ENCODE measurements at places on chromosomes 4 and X. TPM values are rescaled to one million over a fixed set of nuclear protein-coding genes. Genes with fewer than 3 reads are reported as not detected.

The TRIM75 gene
- total RNA-seq, result not detected

- no peak for DNase-seq
- H3K27me3 ChIP-seq, result no peaks in the 10 kb centered on the region
- no peaks in the 10 kb centered on the region for H3K4me1 ChIP-seq
- H3K27ac ChIP-seq, result no peak overlapping the region
- no peaks in the 10 kb centered on the region for H3K36me3 ChIP-seq
Observed at GRCh38 chr4:167421201-167421600, 186.9 kb upstream of the SPOCK3 start.

DNA sequence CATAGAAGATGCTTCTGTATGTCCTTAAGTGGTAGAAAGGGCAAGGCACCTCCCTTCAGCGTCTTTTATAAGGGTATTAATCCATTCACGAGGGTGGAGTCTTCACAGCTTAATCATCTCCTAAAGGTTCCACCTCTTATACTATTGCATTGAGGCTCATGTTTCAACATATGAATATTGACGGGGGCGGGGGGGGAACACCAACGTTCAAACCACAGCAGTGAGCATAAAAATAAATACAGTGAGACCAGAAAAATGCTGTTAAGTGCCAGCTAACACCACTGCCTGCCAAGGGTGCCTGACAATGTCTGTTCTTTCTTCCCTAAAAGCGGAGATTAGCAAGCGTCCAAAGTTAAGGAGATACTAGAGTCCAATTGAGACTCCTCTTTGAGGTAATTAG, 323.3 kb downstream of the STK32B start:
- H3K4me1 ChIP-seq, result no peaks in the 10 kb centered on the region
- H3K36me3 ChIP-seq, result no peaks in the 10 kb centered on the region
- no peak overlapping the region for H3K27ac ChIP-seq
- H3K27me3 ChIP-seq, result no peaks in the 10 kb centered on the region
- H3K4me3 ChIP-seq, result no peak overlapping the region

- H3K27me3 ChIP-seq, result no peaks in the 10 kb centered on the region
- no peak overlapping the region for H3K27ac ChIP-seq
- H3K36me3 ChIP-seq, result no peaks in the 10 kb centered on the region
- no peak overlapping the region for H3K4me3 ChIP-seq
Observed at GRCh38 chr4:81723019-81723884, 251.5 kb upstream of the RASGEF1B start.

GRCh38 chrX:51148848-51149247, 183.8 kb upstream of the NUDT10 start:
- no peak for DNase-seq
- H3K27ac ChIP-seq, result no peak overlapping the region
- H3K36me3 ChIP-seq, result no peaks in the 10 kb centered on the region
- H3K27me3 ChIP-seq, result peaks cover 20% of the 10 kb centered on the region
- no peaks in the 10 kb centered on the region for H3K4me1 ChIP-seq
- H3K4me3 ChIP-seq, result no peak overlapping the region

DNA sequence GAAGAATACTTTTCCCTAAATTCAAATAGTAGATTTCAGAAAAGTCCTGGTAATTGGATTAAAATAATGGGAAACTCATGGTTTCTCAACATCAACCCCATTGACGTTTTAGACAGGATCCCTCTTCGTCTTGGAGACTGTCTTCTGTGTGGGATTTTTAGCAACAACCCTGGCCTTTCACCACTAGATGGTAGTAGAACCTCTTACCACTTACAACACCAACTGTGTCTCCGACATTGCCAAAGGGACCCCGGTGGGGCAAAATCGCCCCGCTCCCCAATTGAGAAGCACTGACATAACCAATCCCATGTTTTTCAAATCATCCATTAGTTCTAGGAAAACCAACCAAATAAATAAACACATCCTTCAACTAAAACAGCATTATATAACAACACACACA, 16.9 kb upstream of the ANOS1 start:
- H3K4me3 ChIP-seq, result no peak overlapping the region
- peaks cover 9% of the 10 kb centered on the region for H3K27me3 ChIP-seq
- no peak for DNase-seq

DNA sequence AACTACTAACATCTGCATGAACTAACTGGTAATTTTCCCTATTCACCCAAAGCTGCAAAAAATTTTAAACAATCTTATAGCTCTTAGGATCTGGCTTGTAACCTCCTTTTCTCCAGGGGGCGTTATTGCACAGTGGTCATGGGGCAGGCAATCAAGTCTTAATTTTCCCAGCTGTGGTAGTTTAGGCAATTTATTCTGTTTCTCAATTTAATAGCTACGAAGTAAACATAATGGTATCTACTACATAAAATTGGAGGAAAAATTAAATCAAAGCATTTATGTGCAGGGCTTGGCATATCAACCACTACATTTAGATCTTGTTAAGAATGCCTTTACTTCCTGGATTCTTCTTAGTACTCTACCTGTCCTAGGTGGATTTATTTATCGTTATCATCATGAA, 137.4 kb upstream of the GUCY1A1 start:
- DNase-seq, result no peak
- H3K4me1 ChIP-seq, result peaks cover 6% of the 10 kb centered on the region
- no peaks in the 10 kb centered on the region for H3K27me3 ChIP-seq
- H3K27ac ChIP-seq, result no peak overlapping the region
- no peak overlapping the region for H3K4me3 ChIP-seq
- no peaks in the 10 kb centered on the region for H3K36me3 ChIP-seq

- H3K27me3 ChIP-seq, result no peaks in the 10 kb centered on the region
- H3K4me1 ChIP-seq, result no peaks in the 10 kb centered on the region
- H3K27ac ChIP-seq, result no peak overlapping the region
- H3K4me3 ChIP-seq, result no peak overlapping the region
- no peak for DNase-seq
Observed at GRCh38 chr4:14620567-14621141, 381.6 kb upstream of the CPEB2 start.

The MAMLD1 gene
- 0.91 TPM for total RNA-seq

GRCh38 chr4:6662591-6662990, 22.1 kb downstream of the MRFAP1 start:
- no peak for DNase-seq
- H3K4me1 ChIP-seq, result peaks cover 4% of the 10 kb centered on the region
- H3K27me3 ChIP-seq, result peaks cover 28% of the 10 kb centered on the region
- no peak overlapping the region for H3K4me3 ChIP-seq

DNA sequence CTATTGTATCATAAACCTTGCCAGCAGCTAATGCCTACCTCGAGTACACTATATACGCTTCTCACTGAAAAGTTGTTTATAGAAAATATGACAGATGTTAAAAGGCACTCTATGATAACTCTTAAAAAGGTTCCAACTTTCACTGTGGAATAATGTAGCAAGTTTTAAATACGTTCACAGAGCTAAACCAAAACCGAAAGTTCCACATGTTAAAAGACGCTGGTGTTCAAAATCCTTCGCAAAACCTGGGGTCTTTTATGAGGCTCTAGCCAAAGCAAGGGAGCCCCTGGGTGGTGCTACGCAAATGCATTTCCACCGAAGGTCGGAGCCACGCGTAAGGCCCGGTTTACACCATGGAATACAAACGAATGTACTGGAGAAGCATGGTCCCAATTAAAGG, 103.7 kb upstream of the TENM3 start:
- H3K27me3 ChIP-seq, result peaks cover 79% of the 10 kb centered on the region
- H3K36me3 ChIP-seq, result no peaks in the 10 kb centered on the region
- H3K4me1 ChIP-seq, result peaks cover 14% of the 10 kb centered on the region
- DNase-seq, result no peak
- H3K27ac ChIP-seq, result no peak overlapping the region
- peak overlapping the region; percentile 56 for H3K4me3 ChIP-seq

The ZNF185 gene
- 1.5 TPM for total RNA-seq

DNA sequence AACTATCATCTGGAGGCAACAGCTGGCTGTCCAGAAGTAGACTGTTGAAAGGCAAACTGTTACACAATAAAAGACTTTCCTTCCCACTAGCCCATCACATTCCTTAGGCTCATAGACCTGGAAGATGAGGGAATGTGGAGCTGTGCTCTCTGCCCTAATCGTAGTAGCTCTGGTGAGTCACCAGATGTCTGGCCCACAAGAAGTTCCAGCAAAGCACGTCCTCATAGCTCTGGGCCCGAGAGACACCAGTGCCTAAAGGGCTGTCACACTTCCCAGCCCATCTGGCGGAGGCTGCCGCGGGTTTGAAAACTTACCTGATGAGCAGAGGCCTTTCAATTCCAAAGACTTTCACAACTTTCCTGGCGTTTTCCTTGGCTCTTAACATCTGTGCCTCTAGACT, 81.7 kb upstream of the STOX2 start:
- H3K4me3 ChIP-seq, result no peak overlapping the region
- H3K4me1 ChIP-seq, result peaks cover 3% of the 10 kb centered on the region
- H3K27me3 ChIP-seq, result no peaks in the 10 kb centered on the region
- DNase-seq, result no peak
- H3K36me3 ChIP-seq, result no peaks in the 10 kb centered on the region
- H3K27ac ChIP-seq, result no peak overlapping the region

GRCh38 chr4:100287534-100287933, 97.3 kb upstream of the DDIT4L start:
- H3K4me1 ChIP-seq, result no peaks in the 10 kb centered on the region
- H3K4me3 ChIP-seq, result no peak overlapping the region

GRCh38 chr4:109973529-109973905, 60.8 kb downstream of the EGF start:
- DNase-seq, result no peak
- H3K4me3 ChIP-seq, result no peak overlapping the region
- no peak overlapping the region for H3K27ac ChIP-seq
- H3K27me3 ChIP-seq, result peaks cover 9% of the 10 kb centered on the region
- peaks cover 9% of the 10 kb centered on the region for H3K4me1 ChIP-seq

DNA sequence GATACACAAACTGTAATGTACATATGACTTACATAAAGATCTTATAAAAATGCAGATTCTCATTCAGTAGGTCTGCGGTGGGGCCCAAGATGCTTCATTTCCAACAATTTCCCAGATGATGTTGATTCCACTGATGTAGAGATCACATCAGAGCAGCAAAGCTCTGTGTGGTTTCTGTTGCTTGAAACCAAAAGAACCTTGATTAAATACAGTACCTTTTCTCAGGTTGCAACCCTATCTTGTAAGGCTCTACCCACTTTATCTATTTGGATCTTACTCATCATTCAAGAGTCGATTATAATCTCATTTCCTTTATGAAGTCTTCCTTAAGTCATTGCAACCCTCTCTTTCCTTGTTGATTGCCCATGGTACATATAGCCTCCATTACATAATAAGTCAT, 816.8 kb downstream of the RPA4 start:
- no peak for DNase-seq
- no peaks in the 10 kb centered on the region for H3K4me1 ChIP-seq
- no peak overlapping the region for H3K4me3 ChIP-seq
- H3K27ac ChIP-seq, result no peak overlapping the region

The FAM133A gene
- not detected for total RNA-seq

DNA sequence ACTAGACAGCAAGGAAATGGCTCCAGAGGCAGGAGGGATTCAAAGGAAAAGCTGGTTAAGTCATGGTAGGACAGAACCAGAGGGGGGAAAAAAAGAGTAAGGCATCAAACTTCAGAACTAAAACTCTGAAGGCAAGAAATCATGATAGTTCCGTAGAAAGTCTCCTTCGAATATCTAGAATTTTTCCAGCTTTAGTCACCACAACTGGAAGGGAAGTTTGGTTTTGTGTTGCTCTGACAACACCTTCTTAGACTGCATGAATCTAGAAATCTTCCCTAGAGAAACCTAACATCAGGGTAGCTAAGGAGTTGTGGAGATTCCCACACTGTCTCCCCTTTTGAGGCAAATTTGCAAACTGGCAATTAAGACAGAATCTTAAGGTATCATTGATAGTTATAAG, 33.7 kb downstream of the AMMECR1 start:
- peaks cover 13% of the 10 kb centered on the region for H3K4me1 ChIP-seq
- H3K27ac ChIP-seq, result no peak overlapping the region
- H3K36me3 ChIP-seq, result peaks cover 26% of the 10 kb centered on the region

DNA sequence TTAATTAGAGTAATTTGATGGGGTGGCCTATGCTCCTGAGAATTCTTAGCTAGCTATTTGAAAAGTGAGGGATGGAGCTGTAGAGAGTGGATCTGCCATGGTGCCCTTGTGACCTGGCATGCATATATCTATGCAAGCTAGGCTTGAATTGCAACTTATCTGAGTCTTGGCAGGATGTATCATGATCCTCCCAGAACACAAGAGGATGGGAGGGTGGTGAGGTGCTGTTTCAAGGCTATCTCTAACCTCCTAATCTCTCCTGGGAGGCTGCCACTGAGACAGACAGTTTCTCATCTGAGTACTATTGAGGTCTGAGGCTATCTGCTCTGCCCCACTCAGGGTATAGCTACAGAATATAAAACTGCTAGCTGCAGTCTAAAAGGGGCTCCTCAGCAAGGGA, 56.6 kb downstream of the BRCC3 start:
- H3K4me1 ChIP-seq, result no peaks in the 10 kb centered on the region
- no peak overlapping the region for H3K27ac ChIP-seq
- DNase-seq, result no peak
- no peaks in the 10 kb centered on the region for H3K27me3 ChIP-seq
- no peak overlapping the region for H3K4me3 ChIP-seq

DNA sequence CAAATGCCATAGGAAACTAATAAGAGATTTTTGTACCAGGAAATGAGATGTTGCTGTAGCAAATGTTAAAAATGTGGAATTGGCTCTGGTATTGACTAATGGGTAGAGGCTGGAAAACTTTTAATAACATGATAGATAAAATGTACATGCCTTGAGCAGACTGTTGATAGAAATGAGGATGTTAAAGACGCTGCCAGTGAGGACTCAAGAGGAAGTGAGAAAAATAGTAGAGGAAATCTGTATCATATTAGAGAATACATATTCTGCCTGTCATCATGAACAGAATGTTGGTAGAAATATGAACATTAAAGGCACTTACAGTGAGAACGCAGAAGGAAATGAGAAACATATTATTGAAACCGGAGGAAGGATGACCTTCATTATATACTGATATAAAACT, 577.2 kb upstream of the HTR2C start:
- H3K36me3 ChIP-seq, result no peaks in the 10 kb centered on the region
- DNase-seq, result no peak
- no peaks in the 10 kb centered on the region for H3K27me3 ChIP-seq
- no peaks in the 10 kb centered on the region for H3K4me1 ChIP-seq

DNA sequence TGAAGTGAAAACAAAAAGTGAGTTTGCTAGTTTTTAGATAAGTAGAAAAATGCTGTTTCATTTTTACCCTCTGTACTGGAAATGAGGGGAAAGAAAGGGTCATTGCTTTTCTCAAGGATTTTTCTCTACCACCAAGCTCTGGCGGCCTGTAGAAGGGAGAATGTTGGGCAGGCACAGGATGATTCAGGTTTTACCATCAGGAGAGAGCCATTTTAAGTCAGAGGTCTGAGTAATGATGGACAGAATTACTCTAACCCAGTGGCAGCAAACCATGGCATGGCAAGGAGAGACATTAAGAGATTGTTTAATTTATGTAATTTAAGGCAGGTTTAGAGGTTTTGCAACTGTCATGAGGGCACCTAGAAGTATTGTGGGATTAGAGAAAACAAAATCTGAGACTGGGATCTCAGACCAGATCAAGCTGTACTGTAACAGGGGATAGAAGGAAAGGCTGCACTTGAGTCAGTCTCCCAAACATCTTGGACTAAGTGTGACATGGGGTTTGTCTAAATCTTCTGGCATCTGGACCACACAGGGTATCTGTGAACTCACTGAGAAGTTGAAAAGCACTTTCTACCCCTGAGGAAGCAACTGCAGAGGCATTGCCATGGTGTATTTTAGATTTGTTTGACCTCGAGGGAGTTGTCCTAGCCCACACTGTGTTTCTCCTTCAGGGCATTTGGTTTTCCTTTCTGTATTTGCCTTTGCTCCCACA, 81.6 kb downstream of the BANK1 start:
- H3K4me1 ChIP-seq, result peaks cover 2% of the 10 kb centered on the region
- no peak for DNase-seq
- H3K27ac ChIP-seq, result no peak overlapping the region
- H3K36me3 ChIP-seq, result no peaks in the 10 kb centered on the region

All from activated naive CD8-positive, alpha-beta T cell treated with anti-CD3 and anti-CD28 coated beads for 36 hours (primary cell).